ENCODE measurements at places on chromosomes 1 and 21. TPM values are rescaled to one million over a fixed set of nuclear protein-coding genes. Genes with fewer than 3 reads are reported as not detected.

DNA sequence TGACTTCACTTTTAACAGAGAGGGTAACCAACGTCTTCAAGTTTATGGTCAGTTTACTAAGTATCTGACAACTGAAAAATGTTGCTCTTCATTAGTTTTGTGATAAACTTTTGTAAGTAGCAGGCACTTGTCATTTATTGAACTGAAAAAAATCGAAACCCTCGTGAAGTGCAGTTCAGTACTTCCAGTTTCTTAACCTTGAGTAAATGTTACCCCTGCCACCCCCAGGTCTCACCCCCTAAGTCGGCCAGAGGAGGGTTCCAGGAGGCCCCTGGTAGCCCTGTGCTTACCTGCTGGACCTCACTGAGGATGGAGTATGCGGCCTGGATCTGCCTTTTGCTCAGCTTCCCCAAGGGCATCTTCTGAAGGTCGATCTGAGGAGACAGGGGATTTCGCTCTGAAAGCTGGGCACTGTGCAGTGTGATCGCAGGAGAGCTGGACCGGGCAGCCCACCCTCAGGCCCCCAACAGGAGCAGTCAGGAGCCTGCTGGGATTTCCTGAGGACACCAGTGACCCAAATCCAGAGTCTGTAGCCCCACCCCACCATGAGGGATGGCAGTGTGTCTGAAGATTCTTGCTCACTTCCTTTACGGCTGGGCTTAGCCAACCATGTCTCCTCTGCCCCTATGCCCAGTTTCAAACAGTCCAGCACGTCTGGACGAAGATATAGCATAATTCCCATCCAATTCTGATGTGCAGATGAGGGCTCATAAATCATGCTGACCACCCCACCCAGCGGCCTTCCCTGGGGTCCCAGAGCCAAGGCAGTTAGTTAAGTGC is 37.6 kb downstream of the PARP1 start:
- no peak overlapping the region for H3K27ac ChIP-seq
- peaks cover 39% of the 10 kb centered on the region for H3K36me3 ChIP-seq
- H3K27me3 ChIP-seq: no peaks in the 10 kb centered on the region
- no peak overlapping the region for H3K4me3 ChIP-seq
- H3K4me1 ChIP-seq: no peaks in the 10 kb centered on the region
- no peak for DNase-seq

DNA sequence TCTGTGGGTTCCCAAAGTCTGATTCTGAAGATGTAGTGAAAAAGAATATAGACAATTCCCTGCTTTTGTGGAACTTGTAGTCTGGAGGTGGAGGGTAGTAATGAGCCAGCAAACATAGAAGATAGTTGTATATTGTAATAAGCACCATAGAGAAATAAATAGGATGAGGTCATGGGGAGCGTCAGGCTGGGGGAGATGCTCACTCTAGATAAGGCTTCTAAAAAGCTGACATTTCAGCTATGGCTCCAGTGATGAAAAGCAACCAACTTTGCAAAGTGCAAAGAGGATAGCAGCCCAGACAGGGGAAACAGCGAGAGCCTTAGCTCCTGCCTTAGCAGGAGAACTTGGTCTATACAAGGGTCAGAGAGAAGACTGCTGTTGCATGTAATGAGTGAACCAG is 98.0 kb upstream of the RALGPS2 start:
- H3K27ac ChIP-seq: peak overlapping the region; percentile 77
- H3K4me3 ChIP-seq: no peak overlapping the region
- no peaks in the 10 kb centered on the region for H3K36me3 ChIP-seq
- no peaks in the 10 kb centered on the region for H3K27me3 ChIP-seq
- peaks cover 37% of the 10 kb centered on the region for H3K4me1 ChIP-seq

- H3K27ac ChIP-seq: peak overlapping the region; percentile 97
- H3K27me3 ChIP-seq: peaks cover 10% of the 10 kb centered on the region
- H3K4me3 ChIP-seq: peak overlapping the region; percentile 82
- peak; percentile 79 for DNase-seq
- H3K4me1 ChIP-seq: peaks cover 39% of the 10 kb centered on the region
Observed at GRCh38 chr1:248858096-248858890, 592 bp downstream of the ZNF692 start.

GRCh38 chr1:167427848-167428247 is 90.5 kb downstream of the CD247 start:
- DNase-seq: no peak
- H3K4me1 ChIP-seq: peaks cover 6% of the 10 kb centered on the region
- no peak overlapping the region for H3K27ac ChIP-seq
- no peak overlapping the region for H3K4me3 ChIP-seq

GRCh38 chr1:19852036-19852435 is 30.2 kb upstream of the OTUD3 start:
- no peaks in the 10 kb centered on the region for H3K27me3 ChIP-seq
- no peaks in the 10 kb centered on the region for H3K36me3 ChIP-seq
- H3K27ac ChIP-seq: no peak overlapping the region
- DNase-seq: no peak
- H3K4me3 ChIP-seq: no peak overlapping the region
- peaks cover 13% of the 10 kb centered on the region for H3K4me1 ChIP-seq

DNA sequence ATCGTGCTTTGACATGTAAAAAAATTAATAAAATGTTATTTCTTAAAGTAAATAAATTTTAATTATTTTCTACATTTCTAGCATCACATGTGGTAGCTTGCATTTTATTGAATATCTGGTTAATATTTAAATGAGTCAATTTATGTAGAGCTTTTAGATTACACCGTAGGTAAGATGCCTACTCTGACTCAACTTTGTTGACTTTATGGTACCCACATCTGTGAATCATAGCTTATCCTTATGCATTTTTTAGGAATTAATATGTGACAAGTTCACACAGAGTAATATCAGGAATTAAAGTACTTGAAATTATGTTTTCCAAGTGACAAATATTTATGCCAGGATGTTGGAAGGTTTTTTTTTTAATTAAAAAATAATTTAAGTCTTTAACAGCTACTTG is 120.7 kb downstream of the LEPR start:
- no peak overlapping the region for H3K27ac ChIP-seq
- H3K4me3 ChIP-seq: no peak overlapping the region
- H3K36me3 ChIP-seq: no peaks in the 10 kb centered on the region
- no peaks in the 10 kb centered on the region for H3K27me3 ChIP-seq
- H3K4me1 ChIP-seq: peaks cover 12% of the 10 kb centered on the region
- no peak for DNase-seq

GRCh38 chr1:196608390-196609369 is at the start of gene KCNT2:
KCNT2 (minus strand) TSS chr1:196608440; CDS start chr1:196608309, 131 bp downstream.
- peak within 1 kb of the TSS; percentile 89 for H3K27ac ChIP-seq
- H3K36me3 ChIP-seq: no peaks in the 10 kb centered on the region
- peaks cover 31% of the 10 kb centered on the region for H3K4me1 ChIP-seq
- DNase-seq: peak; percentile 69

DNA sequence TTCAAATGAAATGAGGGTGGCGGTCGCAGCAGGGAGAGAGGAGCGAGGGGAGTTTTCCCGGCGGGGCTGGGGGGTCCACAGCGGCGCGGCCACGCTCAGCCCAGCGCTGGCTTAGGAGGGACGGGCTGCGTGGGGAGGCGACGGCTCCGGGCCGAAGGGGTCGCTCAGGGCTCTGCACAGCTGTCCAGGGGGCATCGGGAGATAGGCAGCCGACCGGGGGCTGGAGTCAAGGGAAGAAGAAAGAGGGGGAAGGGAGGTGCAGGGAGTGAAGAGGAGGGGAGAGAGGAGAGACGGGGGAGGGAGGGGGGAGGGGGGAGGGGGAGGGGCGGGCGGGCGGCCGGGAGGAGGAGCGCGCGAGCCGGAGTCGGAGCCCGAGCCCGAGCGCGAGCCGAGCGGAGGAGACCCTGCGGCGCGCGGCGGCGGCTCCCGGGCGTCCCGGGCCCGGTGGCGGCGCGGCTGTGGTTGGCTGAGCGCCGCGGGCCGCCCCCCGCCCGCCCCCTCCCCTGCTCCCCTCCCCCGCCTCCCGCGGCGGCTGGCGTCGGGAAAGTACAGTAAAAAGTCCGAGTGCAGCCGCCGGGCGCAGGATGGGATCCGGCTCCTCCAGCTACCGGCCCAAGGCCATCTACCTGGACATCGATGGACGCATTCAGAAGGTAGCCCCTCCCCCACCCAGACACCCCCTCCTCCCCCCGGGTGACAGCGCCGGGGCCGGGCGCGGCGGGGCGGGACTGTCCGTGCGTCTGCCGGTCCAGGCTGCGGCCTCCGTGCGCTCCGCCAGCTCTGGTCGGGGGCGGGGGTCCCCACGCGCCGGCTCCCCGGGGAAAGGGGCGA is at the start of gene PDE9A:
TSS of gene PDE9A (plus strand) at position 391 of the 831 bp plus-strand sequence. CDS start at position 585, 194 bp downstream.
- peak within 1 kb of the TSS; percentile 91 for H3K4me3 ChIP-seq
- no peaks in the 10 kb centered on the region for H3K36me3 ChIP-seq
- H3K27me3 ChIP-seq: peaks cover 3% of the 10 kb centered on the region
- peaks cover 28% of the 10 kb centered on the region for H3K4me1 ChIP-seq
- peak within 1 kb of the TSS; percentile 91 for H3K27ac ChIP-seq

DNA sequence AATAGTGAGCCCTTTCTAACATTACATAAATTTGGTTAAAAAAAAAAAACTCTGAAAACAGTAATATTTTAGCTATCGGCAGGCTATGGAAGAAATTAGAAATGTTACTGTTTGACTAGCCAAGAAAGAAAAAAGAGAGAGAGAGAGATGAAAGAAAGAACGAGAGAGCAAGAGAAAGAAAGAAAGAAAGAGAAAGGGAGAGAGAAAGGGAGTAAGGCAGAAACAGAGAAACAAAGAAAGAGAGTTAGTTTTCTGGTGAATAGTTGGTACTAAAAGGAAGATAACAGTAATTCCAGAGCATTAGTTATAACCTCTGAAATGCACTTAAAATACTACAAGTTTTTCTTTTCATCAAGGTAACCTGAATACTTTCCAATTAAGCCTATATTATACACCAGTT is 160.3 kb upstream of the HP1BP3 start:
- H3K27ac ChIP-seq: peak overlapping the region; percentile 81
- H3K36me3 ChIP-seq: peaks cover 11% of the 10 kb centered on the region
- no peak for DNase-seq
- H3K4me3 ChIP-seq: no peak overlapping the region
- no peaks in the 10 kb centered on the region for H3K27me3 ChIP-seq

DNA sequence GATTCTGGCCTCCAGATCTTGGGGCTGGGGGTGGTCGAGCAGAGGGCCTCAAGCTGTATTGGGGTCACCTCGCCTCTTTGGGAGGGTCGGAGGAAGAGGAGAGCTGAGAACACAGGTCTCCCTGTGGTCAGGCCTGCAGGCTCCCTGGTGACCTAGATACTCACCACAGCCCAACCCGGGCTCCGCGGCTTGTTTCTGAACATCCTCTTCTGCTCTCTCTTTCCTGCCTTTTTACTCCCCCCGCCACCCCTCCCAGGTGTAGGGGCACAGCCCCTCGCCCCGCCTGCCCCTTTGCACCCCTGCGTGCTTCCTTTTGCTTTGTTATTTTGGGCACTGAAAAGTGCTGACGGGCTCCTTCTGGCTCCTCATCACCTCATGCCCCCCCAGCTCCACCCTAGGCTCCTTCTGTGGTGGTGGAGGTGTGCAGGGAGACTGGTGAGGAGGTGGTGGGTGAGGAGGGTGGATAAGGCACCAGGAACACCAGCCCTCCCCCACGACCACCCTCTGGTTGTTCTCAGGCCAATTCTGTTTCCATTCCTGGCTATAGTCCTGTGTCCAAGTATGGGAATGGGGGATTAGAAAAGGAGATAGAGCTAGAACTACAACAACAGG is 10.6 kb upstream of the LINGO4 start:
- peaks cover 22% of the 10 kb centered on the region for H3K27me3 ChIP-seq
- H3K36me3 ChIP-seq: no peaks in the 10 kb centered on the region
- no peak overlapping the region for H3K4me3 ChIP-seq
- H3K4me1 ChIP-seq: no peaks in the 10 kb centered on the region

DNA sequence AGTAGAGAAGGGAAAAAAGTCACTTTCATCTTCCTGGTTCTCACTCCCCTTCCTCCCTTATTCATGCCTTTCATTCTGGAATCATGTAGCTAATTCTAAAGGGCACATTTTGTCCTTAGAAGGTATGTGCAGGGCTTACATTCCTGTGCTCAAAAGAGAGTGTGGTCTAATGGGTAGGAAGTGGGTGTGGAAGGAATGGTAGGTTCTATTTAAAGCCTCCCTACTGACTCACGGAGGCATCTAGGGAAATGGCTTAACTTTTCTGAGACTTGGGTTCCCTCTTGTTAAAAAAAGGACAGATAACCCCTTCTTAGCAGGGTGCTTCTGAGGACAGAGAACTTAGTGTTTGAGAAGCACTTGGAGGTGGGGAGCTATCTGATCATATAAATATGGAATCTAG is 249.3 kb upstream of the DUSP10 start:
- H3K36me3 ChIP-seq: no peaks in the 10 kb centered on the region
- no peak overlapping the region for H3K4me3 ChIP-seq

GRCh38 chr1:50174101-50174500 is 65.4 kb downstream of the ELAVL4 start:
- H3K27me3 ChIP-seq: peaks cover 11% of the 10 kb centered on the region
- no peak for DNase-seq
- H3K27ac ChIP-seq: no peak overlapping the region
- H3K4me3 ChIP-seq: no peak overlapping the region

The SAMD13 gene
- 4.5 TPM for total RNA-seq

The DNM3 gene
- 4.7 TPM for total RNA-seq

The PLD5 gene
- total RNA-seq: 4.3 TPM

The CYP4Z1 gene
- not detected for total RNA-seq

The DDAH1 gene
- 26.1 TPM for total RNA-seq

The NHLH1 gene
- 0.32 TPM for total RNA-seq
